Smooth muscle cell of the umbilical artery (primary cell): ENCODE measurements at places on chromosomes 2 and 18. TPM values are rescaled to one million over a fixed set of nuclear protein-coding genes. Genes with fewer than 3 reads are reported as not detected.

PLA2R1 gene
- 8.0 TPM in 2 replicates for total RNA-seq

HOXD3 gene
- 0.92 and 2.4 TPM in 2 replicates for total RNA-seq

FOXI3 gene
- total RNA-seq = not detected in 2 replicates

LGALSL gene
- total RNA-seq = 3.1 and 4.8 TPM in 2 replicates

CDCA7 gene
- total RNA-seq = 0.89 and 8.8 TPM in 2 replicates

LRP1B gene
- total RNA-seq = 1.2 and 3.9 TPM in 2 replicates

FABP1 gene
- total RNA-seq = not detected in 2 replicates

HOXD11 gene
- 7.8 and 15.7 TPM in 2 replicates for total RNA-seq

PLGLB2 gene
- 0.30 and 2.1 TPM in 2 replicates for total RNA-seq

PTPRN gene
- 66.2 and 67.6 TPM in 2 replicates for total RNA-seq

LRP2 gene
- total RNA-seq = not detected in 2 replicates

AFG3L2 gene
- 46.0 and 48.2 TPM in 2 replicates for total RNA-seq

ACTG2 gene
- 94.1 and 175 TPM in 2 replicates for total RNA-seq

TSHZ1 gene
- total RNA-seq = 3.3 and 4.8 TPM in 2 replicates

DSC2 gene
- 2.8 and 3.3 TPM in 2 replicates for total RNA-seq

BCL2 gene
- 0.89 and 1.3 TPM in 2 replicates for total RNA-seq

RTP5 gene
- not detected in 2 replicates for total RNA-seq

GATA6 gene
- total RNA-seq = 48.7 and 69.8 TPM in 2 replicates

C18orf32 gene
- 14.6 and 16.8 TPM in 2 replicates for total RNA-seq

SRD5A2 gene
- total RNA-seq = not detected in 2 replicates

CPS1 gene
- 7.4 and 8.5 TPM in 2 replicates for total RNA-seq

RPRM gene
- not detected in 2 replicates for total RNA-seq

GPAT2 gene
- total RNA-seq = 2.7 and 11.0 TPM in 2 replicates

REG1B gene
- not detected in 2 replicates for total RNA-seq

CDKL4 gene
- 0.78 and 3.3 TPM in 2 replicates for total RNA-seq

MOGAT1 gene
- not detected in 2 replicates for total RNA-seq

HOXD12 gene
- not detected in 2 replicates for total RNA-seq

TRIM43 gene
- total RNA-seq = not detected in 2 replicates

CRYBA2 gene
- not detected in 2 replicates for total RNA-seq

IL36B gene
- not detected in 2 replicates for total RNA-seq

L3MBTL4 gene
- not detected in 2 replicates for total RNA-seq

ALLC gene
- not detected in 2 replicates for total RNA-seq

EMILIN1 gene
- total RNA-seq = 394 and 462 TPM in 2 replicates

HOXD13 gene
- 2.2 and 2.4 TPM in 2 replicates for total RNA-seq

ATOH8 gene
- 4.7 and 15.4 TPM in 2 replicates for total RNA-seq

NT5C1B gene
- total RNA-seq = not detected in 2 replicates
